Natural killer cell treated with Interleukin-12 subunit alpha and Interleukin-12 subunit beta and Interleukin-15 and Interleukin-18, amount 100 ng/mL, for 72 hours (primary cell): ENCODE measurements at places on chromosomes 1 and 21.

DNA sequence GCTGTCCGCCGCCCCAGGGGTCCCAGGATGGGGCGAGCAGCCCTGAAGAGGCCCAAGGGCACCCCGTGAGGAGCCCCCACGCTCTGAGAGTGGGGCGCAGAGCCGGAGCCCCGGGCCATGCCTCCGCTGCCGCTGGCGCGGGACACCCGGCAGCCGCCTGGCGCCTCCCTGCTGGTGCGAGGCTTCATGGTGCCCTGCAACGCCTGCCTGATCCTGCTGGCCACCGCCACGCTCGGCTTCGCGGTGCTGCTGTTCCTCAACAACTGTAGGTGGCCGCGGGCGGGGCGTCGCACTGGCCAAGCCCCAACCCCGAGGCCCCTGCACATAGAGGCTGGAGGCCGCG lies 14.5 kb downstream of the AGRN start:
- DNase-seq: no peak

- peak; percentile 78 for DNase-seq
Measured at GRCh38 chr1:211698161-211699026, 23.0 kb upstream of the NEK2 start.

DNA sequence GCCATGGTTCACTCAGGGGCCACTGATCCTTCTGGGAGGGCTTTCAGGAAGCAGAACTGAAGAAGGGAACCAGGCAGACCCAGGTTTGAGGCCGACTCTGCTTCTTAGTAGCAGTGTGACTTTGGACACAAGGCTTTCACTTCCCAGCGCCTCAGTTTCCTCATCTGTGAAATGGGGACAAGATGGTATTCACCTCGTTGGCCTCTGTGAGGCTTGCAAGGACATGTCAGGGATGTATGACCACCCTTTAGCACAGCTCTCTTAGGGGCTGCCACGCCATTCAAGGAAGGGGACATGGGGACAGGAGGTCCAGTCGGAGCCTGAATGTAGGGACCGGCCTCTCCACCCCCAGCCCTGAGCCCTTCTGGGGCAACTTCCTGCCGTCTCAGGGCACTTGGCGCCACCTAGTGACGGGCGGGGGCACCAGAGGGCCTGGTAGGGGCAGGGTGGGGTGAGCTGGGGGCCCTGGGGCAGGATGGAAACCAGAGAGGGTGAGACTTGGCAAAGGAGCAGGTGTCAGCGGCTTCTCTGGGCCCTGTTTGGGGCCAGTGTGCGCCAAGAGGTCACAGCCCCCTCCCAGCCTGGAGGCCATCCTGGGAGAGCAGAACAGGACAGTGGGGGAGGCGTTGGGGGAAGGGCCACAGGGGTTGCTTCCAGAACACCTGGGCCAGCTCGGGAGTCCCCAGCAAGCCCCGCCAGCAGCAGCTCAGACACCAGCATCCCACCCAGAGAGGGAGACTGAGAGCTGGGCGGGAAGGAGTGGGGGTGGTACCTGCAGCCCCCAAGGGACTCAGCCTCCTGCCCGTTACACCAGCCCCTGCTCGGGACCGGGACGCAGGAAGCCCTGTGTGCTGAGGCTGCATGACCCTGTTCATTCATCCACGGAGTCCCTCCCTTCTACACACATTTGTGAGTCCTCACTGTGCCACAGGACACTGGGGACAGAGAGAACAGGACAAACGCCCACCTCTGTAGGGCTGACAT lies 102.5 kb upstream of the TARDBP start:
- peak; percentile 83 for DNase-seq

GRCh38 chr1:218521414-218522169 lies 176.5 kb downstream of the TGFB2 start:
- no peak for DNase-seq

DNA sequence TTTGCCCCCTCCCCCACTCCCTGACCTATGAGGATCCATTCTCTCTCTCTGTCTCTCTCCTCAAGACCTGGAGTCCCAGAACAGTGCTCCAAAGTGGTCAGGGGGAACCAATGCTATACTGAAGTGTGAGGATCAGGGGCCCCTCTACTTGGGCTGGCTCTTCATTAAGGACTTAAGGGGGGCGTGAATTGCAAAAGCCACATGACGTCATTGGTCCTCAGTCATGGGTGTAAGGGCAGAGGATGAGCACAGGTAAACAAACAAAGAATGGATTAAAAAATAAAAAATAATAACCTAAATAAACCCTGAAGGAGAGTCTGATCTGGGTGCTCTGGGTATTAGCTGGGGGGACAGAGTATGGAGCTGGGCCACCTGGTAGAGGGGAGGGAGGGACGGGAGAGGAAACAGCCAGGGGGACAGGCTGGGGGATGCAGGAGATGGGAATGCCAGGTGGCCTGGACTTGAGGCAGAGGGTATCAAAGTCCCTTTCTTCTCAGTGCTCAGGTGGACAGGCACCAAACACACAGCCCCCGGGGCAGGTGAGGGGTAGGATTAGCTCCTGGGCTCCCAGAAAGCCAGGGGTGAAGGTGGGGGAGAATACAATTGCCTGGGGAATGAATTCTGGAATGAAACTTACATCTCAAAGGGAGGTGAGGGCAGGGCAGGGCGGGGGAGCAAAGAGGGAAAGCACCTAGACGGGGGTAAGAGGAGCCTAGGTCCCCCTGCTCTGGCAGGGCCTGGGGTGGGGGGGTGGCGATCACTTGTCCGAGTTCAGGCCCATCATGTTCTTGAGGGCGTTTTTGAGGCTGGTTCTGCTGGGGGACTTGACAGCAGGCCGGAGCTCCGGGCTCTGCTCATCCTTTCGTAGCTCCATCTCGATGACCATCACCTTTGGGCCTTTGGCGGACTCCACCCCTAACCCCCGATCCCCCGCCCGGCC lies 4.6 kb downstream of the MPZ start:
- DNase-seq: no peak

DNA sequence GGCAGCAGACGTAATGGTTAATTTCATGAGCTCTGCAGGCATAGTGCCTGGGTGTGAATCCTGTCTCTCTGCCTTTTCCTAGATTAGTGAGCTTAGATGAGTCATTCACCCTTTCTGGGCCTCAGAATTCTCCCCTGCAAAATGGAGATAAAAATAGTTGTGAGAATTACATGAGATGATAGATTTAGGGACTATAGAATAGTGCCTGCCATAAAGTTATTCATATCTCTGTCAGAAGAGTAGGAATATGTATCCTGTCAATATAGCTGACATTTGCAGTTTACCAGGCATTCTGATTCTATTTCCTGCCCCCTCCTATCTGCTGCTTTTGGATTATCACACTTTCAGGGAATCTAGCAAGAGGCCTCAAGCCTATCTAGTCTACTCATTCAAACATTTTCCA lies 112.0 kb downstream of the PDE4B start:
- no peak for DNase-seq

GRCh38 chr1:97647776-97648175 lies 273.1 kb downstream of the DPYD start:
- DNase-seq: no peak

DNA sequence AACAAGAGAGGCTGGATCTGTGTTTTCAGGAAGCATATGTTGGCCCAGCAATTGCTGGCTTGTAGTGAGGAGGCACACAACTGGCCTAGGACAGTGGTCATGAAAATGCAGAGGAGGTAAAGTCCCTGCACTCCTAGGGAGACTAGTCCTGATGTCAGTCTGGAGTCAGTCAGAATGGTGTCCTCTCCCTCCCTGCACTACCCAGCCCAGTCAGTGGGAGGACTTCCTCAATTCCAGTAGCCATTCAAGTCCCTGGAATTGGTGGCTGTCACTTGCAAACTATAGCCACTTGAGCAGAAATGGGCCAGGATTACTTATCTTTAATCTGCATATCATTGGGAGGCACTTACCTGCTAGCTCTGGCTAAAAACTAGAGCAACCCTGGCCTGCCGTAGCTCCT lies 18.6 kb downstream of the NDUFS5 start:
- no peak for DNase-seq

- no peak for DNase-seq
Measured at GRCh38 chr21:24590261-24590660, 1017.0 kb downstream of the MRPL39 start.

- peak; percentile 76 for DNase-seq
Measured at GRCh38 chr1:200938955-200939354, 44.3 kb downstream of the INAVA start.

GRCh38 chr1:108010581-108010980 lies 45.6 kb upstream of the VAV3 start:
- DNase-seq: no peak

GRCh38 chr1:143718021-143718420 lies 253.8 kb downstream of the FAM72C start:
- no peak for DNase-seq

DNA sequence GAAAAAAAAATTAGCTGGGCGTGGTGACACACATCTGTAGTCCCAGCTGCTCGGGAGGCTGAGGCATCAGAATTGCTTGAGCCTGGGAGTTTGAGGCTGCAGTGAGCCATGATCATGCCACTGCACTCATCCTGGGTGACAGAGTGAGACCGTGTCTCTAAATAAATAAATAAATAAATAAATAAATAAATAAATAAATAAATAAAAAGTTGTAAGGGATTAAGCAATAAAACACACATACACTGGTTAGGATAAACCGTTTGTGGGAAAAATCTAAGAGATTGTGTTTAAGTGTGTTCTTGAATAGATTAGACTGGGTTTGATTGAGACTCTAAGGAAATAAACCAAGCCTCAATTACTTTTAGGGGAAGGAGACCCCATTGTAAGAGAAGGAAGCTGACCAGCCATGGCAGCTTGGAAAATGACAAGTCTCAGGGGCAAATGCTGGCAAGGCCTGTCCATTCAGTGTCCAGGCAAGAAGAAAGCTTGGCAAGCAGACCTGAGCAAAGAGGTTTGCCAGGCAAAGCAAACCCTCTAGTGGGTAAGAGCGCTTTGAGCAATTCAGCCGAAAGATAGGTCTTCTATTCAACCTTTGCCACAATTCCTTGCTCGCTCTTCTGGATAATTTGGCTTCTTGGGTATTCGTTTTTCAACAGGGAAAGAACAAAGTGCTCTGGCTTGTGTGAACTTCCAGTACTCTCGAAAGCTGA lies 106.9 kb upstream of the SERBP1 start:
- no peak for DNase-seq

- DNase-seq: no peak
Measured at GRCh38 chr1:8394456-8395321, 76.8 kb downstream of the SLC45A1 start.

- DNase-seq: no peak
Measured at GRCh38 chr1:233725423-233725822, 111.5 kb downstream of the KCNK1 start.

DNA sequence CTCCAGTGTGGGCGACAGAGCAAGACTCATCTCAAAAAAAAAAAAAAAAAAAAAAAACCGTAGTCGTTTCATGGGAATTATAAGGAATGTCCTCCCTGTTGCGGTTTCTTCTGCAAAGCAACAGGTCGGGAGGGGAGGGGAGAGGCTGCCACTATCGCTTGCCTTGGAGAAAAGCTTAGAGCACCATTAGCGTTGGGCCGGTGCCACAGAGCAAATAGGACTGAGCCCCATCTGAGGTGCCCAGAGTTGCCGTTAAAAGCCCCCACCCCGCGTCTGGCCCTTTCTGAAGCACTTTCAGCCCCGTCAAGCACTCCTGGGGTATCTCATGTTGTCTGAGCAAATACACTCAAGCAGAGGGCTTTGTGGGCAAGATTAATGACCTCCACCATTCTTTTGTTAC lies 2.2 kb downstream of the RIPPLY3 start:
- DNase-seq: no peak

DNA sequence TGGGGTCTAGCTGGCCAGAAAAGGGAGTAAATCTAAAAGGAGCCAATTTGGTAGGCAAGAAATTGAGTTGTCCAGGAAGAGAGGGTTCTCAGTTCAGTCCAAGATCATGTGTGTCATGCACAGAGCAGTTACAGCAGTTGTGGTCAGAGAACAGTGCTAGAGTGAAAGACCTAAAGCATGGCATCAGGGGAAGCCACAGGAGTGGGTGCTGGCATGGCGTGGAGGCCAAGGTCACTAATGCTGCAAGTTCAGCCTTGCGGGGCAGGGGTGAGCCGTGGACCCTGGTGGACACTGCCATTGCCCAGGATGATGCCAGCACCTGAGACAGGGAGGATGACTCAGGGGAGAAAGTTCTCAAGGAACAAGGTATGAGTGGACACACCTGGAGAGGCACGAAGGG lies 16.6 kb upstream of the TMEM125 start:
- DNase-seq: no peak

GRCh38 chr1:77200806-77201205 lies 18.4 kb downstream of the PIGK start:
- no peak for DNase-seq

DNA sequence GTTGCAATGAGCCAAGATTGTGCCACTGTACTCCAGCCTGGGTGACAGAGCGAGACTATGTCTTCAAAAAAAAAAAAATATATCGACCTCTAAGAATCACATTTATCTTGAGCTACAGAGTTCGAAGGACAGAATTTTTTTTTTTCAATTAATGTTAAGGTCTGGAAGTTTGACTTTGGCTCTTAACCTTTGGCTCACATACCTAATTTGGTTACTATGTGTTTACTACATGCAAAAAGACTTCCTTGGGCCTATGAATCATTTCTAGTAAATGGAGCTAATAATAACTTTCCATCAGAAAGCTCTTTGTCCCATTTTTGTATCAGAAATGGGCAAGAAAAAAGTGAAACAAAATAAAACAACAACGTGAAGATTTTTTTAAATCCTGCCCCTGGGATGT lies 351.2 kb downstream of the SMYD3 start:
- DNase-seq: no peak

GRCh38 chr1:83999316-83999819 lies 436 bp upstream of the TTLL7 start:
- peak; percentile 67 for DNase-seq

GRCh38 chr21:20443558-20444155 lies 554.6 kb upstream of the NCAM2 start:
- no peak for DNase-seq

- DNase-seq: no peak
Measured at GRCh38 chr1:14140831-14141401, 440.9 kb downstream of the PRDM2 start.

DNA sequence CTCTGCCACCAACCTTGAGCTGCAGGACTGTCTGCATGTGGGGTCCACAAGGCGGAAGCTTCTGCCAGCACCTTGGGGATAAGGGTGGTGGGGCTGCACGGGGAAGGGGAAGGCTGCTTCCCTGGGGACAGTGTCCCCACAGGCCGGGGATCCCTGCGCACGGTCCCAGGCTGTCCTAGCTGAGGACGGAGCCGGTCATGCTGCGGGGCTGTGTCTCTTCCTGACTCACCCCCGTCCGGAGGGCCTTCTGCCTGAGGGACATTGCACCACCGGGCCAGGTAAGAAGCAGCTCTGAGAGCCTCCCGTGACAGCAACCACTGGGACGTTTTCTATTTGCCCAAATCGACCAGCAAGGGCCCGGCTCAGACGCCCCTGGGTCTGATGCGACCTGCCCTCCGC lies 29.9 kb downstream of the KRTAP10-1 start:
- no peak for DNase-seq

DNA sequence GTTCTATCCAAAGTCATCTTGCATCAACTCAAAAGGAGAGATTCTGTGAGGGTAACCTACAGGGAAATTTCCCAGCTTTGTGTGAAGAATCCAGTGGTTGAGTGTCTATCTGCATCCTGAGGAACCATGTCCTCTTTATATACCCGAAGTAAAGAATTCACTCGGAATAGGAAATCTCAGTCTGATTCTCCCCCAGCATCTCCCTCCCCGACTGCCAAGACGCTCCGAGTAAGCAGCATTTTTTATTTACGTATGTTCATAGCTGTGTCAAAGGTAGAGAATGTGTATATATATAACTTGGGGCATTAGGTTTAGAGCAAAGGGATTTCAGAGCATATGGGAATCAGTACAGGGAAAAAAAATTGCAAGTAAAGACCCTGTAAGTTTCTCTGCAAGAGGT lies 170.2 kb downstream of the SYT2 start:
- no peak for DNase-seq
